ENCODE measurements at places on chromosomes 6 and 20.

DNA sequence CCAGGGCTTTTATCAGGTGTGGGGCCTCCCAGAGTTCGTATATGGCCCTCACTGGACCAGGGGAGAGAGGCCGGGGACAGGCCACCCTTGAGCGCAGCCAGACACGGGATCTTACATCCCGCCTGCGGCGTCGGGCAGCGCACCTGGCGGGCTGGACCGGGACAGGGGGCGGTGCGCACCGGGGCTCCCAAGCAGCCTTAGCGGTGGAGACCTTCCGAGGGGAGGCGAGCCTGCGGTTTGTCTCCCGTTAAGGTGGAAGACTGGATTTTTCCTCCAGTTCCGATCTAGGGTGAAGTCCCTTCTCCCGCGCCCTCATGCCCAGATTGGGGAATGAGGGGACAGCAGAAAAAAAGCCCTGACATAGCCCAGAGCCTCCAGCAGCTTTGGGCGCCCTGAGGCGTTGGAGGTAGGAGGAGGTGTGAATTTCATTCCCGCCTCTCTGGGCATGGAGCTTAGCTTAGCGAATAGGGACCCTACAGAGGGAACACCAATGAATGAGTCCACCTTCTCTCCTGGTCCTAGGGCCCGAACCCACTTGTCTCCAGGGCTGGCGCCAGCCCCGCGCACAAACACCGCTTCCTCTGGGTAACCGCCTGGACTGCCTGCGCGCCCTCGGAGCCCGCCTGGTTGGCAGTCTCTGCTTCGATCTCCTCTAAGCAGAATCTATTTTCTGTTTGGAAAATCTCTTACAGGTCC, 6.7 kb upstream of the LAMP5 start:
- no peak for DNase-seq

DNA sequence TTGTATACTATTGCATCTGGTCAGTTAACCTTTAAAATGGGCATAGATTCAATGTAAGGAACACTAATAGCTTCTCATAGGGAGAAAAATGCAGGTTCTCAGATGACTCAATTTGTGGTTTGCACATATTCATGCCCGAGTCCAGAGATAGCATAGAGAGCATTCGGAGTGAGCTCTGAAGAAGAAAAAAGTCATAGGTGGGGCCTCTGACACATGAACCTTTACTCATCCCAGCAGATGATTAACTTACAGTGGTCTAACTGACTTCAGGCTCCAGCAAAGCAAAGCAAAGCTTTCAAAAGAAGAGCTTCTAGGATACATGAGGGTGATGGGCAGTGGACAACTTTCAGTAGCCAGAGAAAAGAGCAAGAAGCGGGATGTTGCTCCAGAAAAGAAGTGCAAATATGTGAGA, 55.3 kb upstream of the BTN3A2 start:
- DNase-seq: no peak

- no peak for DNase-seq
Measured at GRCh38 chr20:48626938-48627736, 200.7 kb downstream of the PREX1 start.

- no peak for DNase-seq
Measured at GRCh38 chr6:79985128-79985527, 19.3 kb upstream of the TTK start.

- no peak for DNase-seq
Measured at GRCh38 chr20:11432407-11432806, 485.3 kb upstream of the BTBD3 start.

DNA sequence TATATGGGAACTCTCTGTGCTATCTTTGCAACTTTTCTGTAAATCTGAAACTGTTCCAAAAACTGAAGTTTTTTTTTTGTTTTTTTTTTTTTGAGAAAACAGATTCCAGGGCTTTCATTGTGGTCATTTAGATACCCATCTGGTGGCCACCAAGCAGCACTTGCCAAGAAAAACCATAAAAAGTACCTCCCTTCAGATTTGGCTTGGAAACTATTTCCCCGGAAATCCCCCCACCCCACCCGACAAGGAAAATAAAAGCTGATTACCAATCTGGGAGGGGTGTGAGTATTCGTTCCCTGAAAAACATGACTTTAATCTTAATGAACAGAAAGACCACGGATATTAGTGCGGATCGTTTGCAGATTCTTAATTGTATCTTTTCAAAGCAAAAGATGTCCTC, 1.9 kb downstream of the NFATC2 start:
- DNase-seq: no peak

GRCh38 chr6:165117121-165117520, 192.3 kb downstream of the C6orf118 start:
- no peak for DNase-seq
